ENCODE measurements at places on chromosomes 12 and 14.

- DNase-seq, result no peak
Observed at GRCh38 chr12:44317651-44318126, 481.8 kb downstream of the TMEM117 start.

GRCh38 chr12:70272510-70272909, 29.3 kb downstream of the CNOT2 start:
- DNase-seq, result no peak

DNA sequence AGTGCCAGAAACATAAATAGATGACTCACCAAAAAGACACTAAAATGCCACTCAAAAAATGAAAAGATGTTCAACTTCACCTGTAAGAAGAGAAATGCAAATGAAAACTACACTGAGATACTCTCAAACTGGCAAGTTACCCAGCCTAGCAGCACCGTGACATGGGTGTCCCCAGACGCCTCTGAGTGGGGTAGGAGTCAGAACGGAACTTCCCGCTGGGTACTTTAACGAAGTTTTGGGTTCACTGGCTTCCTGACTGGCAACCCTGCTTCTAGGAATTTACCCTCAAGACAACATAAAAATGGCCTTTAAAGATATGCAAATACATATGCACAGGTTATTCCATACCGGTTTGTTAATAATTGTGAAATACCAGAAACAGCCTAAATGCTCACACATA, 52.6 kb downstream of the RIMBP2 start:
- DNase-seq, result no peak

DNA sequence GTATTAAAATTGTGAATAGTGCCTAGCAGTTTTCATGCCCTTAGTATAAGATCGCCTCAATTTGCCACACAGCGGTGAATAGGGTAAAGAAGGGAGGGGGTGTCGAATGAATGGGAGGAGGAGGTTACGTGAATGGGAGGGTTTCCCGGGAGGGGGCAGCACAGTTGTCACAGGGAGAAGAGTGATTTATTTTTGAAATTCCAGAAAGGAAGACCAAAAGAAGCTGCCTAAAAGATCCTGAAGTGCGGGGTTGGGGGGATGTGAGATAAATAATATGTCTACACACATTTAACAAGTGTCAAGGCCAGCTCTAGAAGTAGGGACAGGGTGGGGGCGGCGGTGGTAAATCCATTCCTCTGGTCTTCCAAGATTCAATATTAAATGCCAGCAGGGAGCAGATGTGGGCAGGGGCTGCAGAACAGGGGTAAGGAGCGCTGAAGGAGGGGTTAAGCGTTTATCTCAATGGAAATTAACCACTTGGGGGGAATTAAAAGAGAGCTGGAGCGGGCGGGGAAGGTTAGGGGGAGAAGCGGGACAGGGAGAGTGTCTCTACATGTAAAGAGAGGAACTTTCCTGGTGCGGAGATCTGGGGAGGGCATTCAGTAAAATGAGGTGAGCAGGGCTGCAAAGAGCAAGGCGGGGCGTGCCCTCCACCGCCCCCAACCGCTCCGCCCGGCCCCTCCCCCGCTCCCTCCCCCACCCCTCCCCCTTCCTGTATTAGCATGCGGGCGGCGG, 867 bp downstream of the C12orf42 start:
- DNase-seq, result no peak
